ENCODE measurements at places on chromosomes 2 and 18.

DNA sequence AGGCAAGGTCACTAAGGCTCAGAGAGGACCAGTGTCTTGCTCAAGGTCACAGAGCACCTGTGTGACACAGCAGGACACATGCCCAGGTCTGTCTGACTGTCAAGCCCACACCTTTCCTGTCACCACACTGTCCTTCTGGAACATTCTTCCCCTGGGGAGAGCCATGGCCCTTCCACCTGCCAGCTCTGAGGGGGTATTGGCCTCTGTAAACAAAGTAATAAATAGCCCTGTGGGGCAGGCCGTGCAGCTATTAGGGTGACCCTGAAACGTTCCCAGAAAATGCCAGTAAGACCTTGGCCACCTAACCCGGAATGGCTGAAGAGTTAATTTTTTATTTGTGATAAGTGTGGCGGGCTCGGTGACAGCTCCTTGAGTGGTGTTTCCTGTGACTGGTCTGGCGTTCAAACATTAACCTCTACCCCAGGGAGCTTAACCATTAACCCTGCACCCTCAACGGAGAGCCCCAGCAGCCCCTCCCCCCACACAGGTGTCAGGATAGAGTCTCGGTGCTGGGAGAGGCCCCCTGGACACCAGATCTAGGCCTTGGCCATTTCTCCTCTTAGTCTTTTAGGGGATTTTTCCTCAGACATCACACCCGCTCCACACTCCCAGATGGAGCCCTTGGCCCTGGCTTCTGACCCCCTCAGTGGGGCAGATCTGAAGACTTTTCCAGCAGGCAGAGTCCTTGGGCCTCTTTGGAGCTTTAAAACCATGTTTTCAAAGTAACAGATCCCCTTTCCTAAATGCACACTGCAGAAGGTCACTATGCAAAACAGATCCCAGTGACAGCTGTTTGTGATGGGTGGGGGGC, 36.6 kb downstream of the SCTR start:
- no peak overlapping the region for H3K27ac ChIP-seq
- no peak for DNase-seq
- H3K36me3 ChIP-seq = no peaks in the 10 kb centered on the region
- H3K27me3 ChIP-seq = peaks cover 7% of the 10 kb centered on the region

DNA sequence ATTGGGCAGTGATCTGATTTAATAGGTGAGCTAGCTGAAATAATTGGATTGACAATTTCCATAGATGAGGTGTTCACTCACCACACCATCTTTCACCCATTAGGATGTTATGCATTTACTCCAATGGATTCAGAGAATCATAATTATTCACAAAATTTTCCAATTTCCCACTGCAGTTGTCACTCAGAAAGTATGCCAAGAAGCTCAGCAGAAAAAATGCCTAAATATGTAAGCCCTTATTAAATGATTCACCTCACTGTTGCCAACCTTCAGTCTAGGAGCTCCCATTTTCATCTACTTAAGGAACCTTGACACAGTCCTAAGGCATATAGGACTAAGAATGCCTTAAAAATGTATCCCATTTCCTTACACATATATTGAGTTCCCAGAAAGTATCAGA, 94.3 kb downstream of the MBD2 start:
- no peak overlapping the region for H3K27ac ChIP-seq
- no peaks in the 10 kb centered on the region for H3K36me3 ChIP-seq
- H3K27me3 ChIP-seq = no peaks in the 10 kb centered on the region
- no peak overlapping the region for H3K4me3 ChIP-seq
- DNase-seq = no peak

- no peak overlapping the region for H3K27ac ChIP-seq
- no peaks in the 10 kb centered on the region for H3K4me1 ChIP-seq
- DNase-seq = no peak
- no peaks in the 10 kb centered on the region for H3K27me3 ChIP-seq
- no peak overlapping the region for H3K4me3 ChIP-seq
Measured at GRCh38 chr2:164065038-164065437, 329.2 kb upstream of the FIGN start.

DNA sequence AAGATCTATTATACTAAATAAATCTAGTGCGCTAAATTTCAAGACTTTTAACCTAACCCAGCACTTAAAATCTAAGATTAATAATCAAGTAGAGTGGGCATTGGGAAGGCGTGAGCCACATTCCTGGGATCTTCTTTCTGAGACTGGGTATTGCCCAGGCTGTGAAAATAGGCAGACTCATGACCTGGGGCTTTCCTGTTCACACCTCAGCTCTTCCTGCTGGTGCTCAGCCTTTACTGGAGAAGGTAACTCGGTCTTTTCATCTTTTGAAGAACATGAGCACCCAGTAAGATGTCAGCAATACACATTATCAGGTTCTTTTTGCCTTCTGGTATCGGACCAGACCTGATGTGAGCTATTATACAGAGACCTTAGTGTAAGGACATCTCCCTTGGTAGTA, 500.5 kb downstream of the PLCL1 start:
- no peak overlapping the region for H3K27ac ChIP-seq
- DNase-seq = no peak
- no peak overlapping the region for H3K4me3 ChIP-seq
- H3K36me3 ChIP-seq = no peaks in the 10 kb centered on the region
- peaks cover 17% of the 10 kb centered on the region for H3K27me3 ChIP-seq

Measured in activated T-cell treated with anti-CD3 and anti-CD28 coated beads, Interleukin-2, amount 50 U/mL, for 24 hours (primary cell).